ENCODE measurements at places on chromosomes 16 and 17.

DNA sequence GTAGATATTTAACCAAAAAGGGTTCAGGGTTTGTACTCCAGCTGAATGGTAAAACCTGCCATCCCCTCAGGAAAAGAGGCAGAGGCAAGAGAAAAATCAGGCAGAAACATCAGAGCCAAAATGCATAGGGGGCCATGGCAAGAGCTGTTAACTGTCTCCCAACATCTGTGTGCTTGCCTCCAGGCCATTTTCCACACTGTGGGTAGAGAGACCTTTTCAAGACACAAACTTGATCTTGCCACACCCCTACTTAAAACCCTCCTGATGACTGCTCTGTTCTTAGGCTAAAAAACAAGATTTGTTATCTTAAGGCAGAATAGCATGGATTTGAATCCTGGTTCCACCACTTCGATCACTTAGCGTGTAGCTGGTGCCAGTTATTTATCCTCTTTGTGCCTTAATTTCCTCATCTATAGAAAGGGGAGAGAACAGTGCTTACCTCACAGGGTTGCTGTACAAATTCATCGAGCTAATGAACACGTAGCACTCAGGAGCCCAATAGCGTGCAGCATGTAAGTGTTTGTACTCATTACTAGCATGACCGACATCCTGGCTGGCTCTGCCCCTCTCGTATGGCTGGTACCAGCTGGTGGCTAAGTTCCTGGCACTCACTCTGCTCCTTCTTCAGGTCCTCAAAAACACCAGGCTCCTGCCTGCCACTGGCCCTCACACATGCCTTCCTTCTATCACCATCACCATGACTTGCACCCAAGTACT lies 25.8 kb downstream of the STAT3 start:
- no peak for DNase-seq

GRCh38 chr17:63150994-63151464 lies 185.0 kb downstream of the TANC2 start:
- peak; percentile 15 for DNase-seq

GRCh38 chr16:68310437-68310773 lies 341 bp downstream of the SLC7A6OS start:
- no peak for DNase-seq

DNA sequence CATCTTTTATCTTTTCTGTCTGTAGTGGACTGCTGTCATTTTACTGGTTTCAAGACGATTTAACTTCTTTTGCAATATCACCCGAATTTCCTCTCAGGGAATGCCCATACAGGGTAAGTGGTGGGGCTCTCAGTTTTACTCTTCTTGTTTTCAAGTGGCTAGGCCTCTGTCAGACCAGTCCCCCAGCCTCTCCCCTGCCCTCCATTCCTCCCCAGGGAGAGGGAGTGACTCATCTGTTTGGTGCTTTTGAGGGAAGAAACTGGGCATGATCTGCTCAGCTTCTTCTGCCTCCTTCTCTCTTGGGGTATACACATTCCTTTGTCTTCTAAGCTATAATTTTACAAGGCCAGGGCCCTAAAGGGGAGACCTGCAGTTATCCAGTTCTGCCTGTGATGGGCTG lies 332.0 kb downstream of the CBLN1 start:
- DNase-seq: no peak

DNA sequence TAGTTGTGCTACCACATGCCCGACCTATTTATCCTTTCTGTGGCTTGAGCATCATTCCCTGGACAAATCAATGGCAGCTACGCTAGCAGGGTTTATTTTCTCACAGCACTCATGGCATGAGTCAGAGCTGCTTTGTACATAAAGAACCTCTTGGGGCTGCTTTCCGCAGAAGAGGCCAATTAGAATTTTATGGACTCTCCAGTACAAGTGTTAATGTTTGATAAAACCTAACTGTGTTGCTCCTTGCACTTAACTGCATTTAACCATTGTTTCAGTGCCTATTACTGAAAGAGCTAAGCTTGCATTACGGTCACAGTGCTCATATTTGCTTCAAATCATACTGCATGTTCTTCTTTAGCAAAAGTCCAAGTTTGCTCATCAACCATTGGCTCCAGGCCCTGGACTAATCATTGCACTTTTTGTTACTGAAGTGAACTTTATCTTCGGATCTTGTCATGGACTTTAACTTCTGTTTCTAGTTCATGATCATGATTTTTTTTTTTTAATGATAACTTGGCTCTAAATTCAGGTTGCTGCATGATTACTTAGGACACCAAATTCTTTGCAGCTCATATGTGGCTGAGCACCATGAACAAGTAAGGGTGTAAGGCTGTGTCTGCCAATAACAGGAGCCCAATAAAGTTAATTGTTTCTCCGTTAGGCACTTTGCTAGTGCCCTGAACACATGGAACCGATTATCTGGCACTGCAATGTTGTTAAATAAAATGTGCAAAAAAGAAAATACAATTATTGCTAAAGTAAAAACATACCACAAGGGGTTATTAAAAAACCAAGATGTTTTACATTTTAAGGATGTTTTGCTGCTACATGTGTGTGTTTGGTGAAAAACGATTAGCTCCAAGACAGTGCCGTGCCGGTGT lies 492.2 kb downstream of the KCNJ2 start:
- DNase-seq: no peak

GRCh38 chr17:72967977-72968585 lies 124.4 kb downstream of the SLC39A11 start:
- DNase-seq: no peak

GRCh38 chr17:48148854-48149786 lies 41.6 kb downstream of the SNX11 start:
- no peak for DNase-seq

GRCh38 chr17:9924735-9925191 lies 19.7 kb upstream of the RCVRN start:
- peak; percentile 23 for DNase-seq

GRCh38 chr16:65510850-65511249 lies 389.0 kb upstream of the CDH11 start:
- no peak for DNase-seq

- DNase-seq: no peak
Measured at GRCh38 chr17:37286430-37286829, 89.4 kb upstream of the C17orf78 start.

GRCh38 chr16:86723689-86724088 lies 145.3 kb downstream of the FOXL1 start:
- DNase-seq: no peak

- no peak for DNase-seq
Measured at GRCh38 chr16:27326738-27327585, 13.2 kb downstream of the IL4R start.

Measured in neural crest cell (in vitro differentiated cells).